ENCODE measurements at places on chromosomes 3 and 15.
A peak's percentile ranks its signal among the peaks of the same experiment; 100 is the strongest.

GRCh38 chr15:101436526-101436925, 53.0 kb downstream of the PCSK6 start:
- no peak for DNase-seq

GRCh38 chr3:116476691-116477090, 31.4 kb upstream of the LSAMP start:
- DNase-seq = no peak

- peak; percentile 97 for DNase-seq
These were observed 676 bp downstream of the QRICH1 start for GRCh38 chr3:49092938-49093852.

DNA sequence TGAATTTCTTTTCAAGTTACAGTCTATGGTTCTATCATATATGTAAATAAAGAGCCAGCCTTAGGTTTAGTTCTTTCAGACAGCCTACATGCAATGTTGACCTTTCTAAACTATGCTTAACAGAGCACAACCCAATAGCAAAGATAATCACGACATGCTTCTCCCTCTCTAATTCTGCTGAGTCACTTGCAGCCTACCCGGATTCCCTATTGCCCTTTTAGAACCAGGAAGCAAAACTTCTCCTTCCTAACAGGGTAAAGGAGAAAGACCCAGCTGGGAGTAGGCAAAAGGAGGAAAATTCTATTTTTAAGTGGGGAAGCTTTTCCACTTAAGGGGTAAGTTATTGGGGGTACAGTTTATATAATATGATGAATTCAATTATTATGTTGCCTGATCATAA, 79.3 kb downstream of the SLC7A14 start:
- DNase-seq = peak; percentile 24

DNA sequence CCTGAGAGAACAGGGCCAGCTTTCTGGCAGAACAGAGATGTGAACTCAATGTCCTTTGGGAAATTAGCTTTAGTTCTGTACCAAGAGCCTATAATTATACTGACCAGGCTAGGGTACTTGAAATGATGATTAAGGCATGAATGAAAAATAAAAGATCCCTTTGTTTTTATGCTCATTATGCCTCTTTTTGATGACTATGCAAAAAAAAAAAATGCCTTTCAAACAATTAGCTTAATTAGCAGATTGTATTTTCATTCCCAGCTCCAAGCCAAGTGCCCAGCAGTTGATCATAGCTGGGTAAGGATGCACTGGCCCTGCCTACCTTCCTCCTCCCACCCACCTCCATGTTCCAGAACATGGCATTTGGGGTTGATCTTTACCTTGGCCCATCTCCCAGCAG, 56.8 kb downstream of the LYZL4 start:
- DNase-seq = no peak

GRCh38 chr15:58446521-58446920, 14.7 kb downstream of the LIPC start:
- DNase-seq = no peak

- DNase-seq = no peak
These were observed 46.4 kb upstream of the PRICKLE2 start for GRCh38 chr3:64271631-64272030.

- no peak for DNase-seq
These were observed 101.6 kb downstream of the ZPLD1 start for GRCh38 chr3:102536456-102536855.

DNA sequence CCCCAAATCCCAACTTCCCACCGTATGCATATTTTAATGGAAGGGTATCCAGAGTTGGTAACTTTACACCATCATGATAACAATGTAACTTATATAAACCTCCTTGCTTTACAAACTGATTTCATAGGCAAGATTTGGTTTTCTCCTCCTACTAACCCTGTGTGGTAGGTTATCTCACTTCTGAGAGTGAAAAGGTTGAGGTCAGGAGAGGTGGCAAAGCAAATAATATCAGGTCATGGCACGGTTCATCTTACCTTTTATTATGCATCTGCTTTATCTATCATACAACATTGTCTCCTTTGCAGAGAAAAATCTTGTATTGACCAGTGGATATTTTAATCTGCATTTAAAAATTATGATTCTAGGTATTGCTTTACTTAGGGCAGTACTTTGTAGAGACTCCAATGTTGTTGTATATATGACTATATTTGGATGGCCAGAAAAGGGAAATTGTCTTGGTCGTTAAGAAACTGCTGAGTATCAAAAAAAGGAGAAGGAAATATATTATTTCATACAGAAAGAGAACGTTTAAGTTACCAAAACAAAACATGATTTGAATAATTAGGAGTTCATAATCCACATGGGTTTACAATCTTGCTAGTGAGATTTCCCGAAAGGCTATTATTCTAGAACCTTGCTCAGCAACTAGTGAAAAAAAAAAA, 30.4 kb downstream of the NFKBIZ start:
- DNase-seq = no peak

DNA sequence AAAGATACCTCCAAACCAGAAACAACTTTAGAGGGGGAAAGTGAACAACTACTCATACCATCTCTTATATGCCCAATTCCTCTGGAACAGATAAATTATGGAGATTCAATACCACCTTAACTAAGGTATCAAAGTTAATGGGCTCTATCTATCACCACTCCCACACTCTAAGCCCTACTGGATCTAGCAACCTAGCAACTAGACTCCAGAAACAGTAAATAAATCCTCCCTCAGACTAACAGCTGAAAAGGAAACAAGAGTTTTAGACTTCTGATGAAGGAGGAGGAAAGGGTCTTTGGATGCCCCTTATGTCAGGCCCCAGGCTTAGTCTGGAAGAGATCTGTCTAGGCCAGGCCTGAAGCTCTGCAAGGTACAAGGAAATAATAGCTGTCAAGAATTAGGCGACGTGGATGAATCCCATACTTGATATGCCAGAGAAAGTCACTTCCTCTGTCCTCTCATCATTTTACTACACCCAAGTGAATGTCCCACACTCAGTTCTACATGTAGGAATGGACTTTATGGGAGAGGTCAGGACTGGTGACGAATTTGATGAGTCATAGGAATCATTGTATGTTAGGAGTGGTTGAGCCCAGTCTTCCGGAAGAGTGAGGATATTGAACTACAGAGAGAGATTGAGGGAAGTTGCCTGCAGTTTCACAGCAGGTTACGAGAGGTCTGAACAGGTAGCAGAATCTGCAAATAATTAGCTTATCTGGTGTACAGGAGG, 113.8 kb downstream of the AKAP13 start:
- no peak for DNase-seq

- DNase-seq = no peak
These were observed 325.0 kb upstream of the CFAP20DC start for GRCh38 chr3:59374818-59375211.

DNA sequence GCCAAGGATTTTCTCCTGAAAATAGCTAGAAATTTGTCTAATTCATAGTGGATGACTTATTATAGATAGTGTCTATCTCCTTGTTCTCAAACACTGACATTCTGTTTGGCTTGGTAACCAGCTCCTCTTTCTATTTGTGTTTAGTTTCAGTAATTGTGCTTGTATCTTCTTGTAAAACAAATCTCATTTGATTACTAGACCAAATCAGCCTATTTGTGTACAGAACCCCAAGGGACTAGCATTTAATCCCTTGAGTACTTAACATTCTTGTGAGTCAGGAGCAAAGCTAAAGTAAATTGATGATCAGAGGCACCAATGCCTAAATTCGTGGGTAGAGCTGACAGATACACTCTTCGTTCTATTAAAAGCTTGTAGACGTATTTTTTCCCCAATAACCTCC, 306.5 kb upstream of the SLITRK3 start:
- no peak for DNase-seq

- no peak for DNase-seq
These were observed 73.1 kb downstream of the OXSM start for GRCh38 chr3:25863011-25863415.

DNA sequence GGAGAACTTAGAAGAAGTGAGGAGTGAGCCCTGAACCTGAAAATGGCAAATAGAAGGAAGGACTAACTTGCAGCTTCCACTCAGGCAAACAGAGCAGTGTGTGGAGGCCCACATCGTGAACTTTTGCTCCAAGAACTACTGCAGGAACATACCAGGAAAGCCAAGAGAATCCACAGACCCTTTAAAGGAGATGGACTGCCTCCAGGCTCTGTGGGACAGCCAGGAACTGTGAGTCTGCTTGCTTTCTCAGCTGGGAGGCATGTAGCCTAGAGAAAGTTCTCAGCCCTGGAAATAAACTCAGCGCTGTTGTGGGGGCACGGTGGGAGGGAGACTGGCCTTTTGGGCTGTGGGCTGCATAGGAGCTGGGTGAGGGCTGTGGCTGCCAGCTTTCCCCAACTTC, 93.0 kb downstream of the SNRK start:
- DNase-seq = no peak

DNA sequence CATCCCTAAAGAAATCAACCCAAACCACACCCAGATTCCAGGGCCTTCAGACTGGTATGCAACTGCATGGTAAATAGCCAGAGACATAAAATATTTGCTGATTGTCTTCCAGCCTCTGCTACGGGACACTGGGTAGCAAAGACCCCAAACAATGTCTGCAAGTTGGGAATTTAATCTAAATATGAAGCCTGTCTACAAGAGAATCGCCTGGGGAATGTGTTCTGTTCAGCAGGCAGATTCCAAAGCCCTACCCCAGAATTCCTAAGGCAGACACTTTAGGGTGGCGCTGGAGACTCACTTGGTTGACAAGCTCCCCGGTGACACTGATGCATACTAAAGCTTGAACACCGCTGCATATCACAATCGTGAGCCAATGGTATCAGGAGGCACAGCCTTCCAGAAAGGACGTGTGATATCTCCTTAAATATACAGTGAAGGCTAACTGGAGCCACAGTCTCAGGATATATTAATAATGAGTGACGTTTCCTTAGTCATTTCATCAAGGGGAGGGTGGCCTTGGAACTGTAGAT, 684.1 kb downstream of the NTRK3 start:
- DNase-seq = no peak

GRCh38 chr3:29919571-29919970, 638.7 kb downstream of the RBMS3 start:
- DNase-seq = no peak

Measured in H7 (cell line).